ENCODE measurements at places on chromosomes 16 and 17.

DNA sequence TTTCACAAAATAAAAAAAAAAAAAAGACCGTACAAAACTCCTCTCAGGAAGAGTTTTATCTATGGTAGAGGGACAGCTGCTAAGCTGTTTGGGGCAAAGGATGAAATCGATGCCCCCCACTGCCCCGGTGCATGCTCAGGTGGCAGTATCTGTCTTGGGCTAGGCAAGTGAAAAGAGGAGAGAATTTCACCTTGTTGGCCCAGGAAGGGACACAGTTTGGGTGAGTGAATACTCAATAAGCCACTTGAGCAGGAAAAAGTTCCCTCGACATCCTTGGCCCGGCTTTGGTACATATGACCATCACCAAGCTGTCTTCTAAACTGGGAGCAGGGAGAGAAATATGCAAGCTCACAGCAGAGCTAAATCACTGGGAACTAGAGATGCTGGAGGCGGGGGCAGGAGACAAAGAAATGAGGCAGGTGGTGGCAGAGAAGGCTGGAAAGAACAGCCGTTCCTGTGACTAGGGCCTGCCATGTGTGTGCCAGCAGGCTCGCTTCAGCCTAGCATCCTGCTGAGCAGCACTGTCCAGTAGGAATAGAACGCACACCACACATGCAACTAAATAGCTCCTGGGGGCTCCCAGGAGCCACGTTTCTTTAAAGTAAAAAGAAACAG is 8.2 kb upstream of the EIF1 start:
- DNase-seq: no peak

DNA sequence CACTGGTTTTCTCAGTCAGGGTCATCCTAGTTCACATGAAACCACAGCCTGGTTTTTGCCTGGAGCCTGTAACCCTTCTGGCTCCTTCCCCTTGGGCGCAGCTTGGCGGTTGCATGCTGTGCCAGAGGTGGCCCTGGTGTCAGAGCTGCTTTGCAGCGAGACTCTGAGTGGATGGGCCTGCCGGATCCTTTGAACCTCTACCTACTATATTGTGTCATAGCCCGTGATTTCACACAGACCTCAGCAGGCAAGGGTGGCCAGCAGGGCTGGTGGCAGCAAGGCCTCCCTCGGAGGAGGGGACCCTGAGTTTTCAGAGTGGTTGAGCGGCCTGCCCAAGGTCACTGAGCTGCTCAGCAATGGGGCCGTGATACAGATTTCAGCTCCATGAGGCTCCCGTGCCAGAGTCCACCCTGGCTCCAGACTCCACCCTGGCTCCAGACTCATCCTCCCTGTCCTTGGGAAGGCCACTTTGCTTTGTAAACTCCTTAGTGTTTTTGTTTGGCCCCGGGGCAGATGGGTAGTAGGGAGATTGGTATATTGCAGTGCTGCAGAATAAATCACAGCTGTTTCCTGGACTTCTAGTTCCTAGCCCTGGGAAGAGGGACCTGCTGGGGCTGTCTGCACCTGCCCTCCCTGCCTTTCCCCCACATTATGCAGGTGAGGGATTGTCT is 9.7 kb downstream of the MPRIP start:
- DNase-seq: no peak

- peak; percentile 45 for DNase-seq
Observed at GRCh38 chr17:16986391-16986790, 14.5 kb upstream of the TNFRSF13B start.

DNA sequence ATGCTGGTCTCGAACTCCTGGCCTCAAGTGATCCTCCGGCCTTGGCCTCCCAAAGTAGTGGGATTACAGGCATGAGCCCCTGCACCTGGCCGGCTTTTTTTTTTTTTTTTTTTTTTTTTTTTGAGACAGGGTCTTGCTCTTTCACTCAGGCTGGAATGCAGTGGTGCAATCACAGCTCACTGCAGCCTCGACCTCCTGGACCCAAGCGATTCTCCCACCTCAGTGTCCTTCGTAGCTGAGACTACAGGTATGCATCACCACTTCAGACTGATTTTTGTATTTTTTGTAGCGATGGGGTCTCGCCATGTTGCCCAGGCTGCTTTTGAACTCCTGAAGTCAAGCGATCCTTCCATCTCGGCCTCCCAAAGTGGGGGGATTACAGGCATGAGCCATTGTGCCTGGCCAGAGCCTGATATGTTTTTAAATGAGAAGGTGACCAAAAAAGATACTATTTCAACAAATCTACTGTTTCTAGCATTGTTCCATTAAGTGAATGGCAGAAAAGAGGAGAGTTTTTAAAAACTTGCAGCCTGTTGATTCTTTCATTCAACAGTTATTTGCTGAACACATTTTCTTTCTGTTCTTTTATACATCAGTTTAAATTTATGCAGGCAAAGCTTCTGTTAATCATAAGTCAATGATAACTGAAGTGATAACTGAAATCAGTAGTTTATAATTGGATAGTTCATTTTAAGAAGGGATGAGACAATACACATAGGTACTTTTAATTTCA is 3.2 kb upstream of the SRSF1 start:
- DNase-seq: no peak

DNA sequence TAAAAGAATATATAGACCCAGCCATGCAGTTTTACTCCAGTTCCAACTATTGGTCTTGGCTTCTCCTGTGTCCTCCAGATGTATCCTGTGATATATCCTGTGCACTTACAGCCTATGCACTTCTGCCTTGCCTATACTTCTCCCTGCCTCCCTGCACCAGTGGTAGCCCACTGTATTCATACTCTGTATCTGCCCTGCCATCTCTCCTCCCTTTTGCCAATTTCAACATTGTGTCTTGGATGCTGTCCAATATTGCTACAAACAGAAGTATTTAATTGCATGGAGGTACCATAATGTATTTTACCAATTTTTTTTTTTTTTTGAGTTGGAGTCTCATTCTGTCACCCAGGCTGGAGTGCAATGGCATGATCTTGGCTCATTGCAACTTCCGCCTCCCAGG is 242.7 kb downstream of the HAPSTR1 start:
- no peak for DNase-seq

- no peak for DNase-seq
Observed at GRCh38 chr17:43598357-43599045, 52.4 kb upstream of the ETV4 start.

- DNase-seq: peak; percentile 51
Observed at GRCh38 chr17:59154292-59154720, 680 bp downstream of the SKA2 start.

DNA sequence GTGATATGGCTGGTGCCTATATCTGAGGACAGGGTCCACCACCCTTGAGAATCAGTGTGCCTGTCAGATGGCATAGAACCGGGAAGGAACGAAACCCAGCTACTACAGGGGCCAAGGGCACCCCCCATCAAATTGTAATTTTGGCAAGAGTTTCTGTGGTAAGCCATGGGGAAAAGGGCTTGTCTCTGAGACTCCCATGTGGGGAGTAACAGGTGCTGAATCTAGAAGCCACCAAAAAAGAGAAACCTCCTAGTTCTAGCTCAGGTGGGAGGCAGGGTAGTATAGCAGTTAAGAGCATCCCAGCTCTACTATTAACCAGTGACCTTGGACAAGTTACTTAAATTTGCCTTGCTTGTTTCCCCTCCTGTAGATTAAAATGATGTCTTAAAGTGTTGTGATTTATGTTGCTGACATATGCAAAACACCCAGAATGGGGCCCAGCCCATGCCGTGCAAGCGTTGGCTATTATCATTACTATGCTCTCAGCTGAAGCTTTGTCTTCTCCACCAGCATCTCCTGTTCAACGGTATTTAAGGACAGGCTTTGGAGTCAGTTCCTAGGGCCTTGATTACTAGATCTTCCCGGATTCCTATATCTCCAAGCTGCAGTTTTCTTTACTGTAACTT is 210.7 kb upstream of the NLRP1 start:
- no peak for DNase-seq

DNA sequence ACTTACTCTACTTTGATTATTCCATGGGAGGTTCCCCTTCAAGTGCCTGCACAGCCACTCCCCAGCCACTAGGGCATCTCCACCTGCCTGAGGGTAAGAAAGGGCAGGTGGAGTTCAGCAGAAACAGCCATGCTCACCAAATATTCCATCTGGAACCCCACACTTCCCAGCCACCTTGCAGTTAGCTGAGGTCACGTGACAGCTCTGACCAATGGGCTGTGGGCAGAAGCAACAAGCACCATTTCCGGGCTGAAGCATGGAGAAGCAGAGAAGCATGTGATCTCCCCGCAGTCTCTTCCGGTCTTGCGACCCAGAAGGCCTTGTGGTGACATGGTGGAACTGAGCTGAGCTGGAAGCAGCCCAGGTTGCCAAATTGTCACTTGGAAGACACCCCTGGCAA is 108.6 kb downstream of the CCT6B start:
- no peak for DNase-seq

- no peak for DNase-seq
Observed at GRCh38 chr16:85105475-85105874, 6.8 kb downstream of the CIBAR2 start.

Data from iris pigment epithelial cell (primary cell).